SJSA1 (cell line): ENCODE measurements at places on chromosomes 13 and 19. TPM values are rescaled to one million over a fixed set of nuclear protein-coding genes. Genes with fewer than 3 reads are reported as not detected.
A peak's percentile ranks its signal among the peaks of the same experiment; 100 is the strongest.

The FCGBP gene
- total RNA-seq = under 0.01 and 0.03 TPM in 2 replicates

- DNase-seq = no peak
These were observed 9.6 kb downstream of the EFNB2 start for GRCh38 chr13:106525865-106526264.

DNA sequence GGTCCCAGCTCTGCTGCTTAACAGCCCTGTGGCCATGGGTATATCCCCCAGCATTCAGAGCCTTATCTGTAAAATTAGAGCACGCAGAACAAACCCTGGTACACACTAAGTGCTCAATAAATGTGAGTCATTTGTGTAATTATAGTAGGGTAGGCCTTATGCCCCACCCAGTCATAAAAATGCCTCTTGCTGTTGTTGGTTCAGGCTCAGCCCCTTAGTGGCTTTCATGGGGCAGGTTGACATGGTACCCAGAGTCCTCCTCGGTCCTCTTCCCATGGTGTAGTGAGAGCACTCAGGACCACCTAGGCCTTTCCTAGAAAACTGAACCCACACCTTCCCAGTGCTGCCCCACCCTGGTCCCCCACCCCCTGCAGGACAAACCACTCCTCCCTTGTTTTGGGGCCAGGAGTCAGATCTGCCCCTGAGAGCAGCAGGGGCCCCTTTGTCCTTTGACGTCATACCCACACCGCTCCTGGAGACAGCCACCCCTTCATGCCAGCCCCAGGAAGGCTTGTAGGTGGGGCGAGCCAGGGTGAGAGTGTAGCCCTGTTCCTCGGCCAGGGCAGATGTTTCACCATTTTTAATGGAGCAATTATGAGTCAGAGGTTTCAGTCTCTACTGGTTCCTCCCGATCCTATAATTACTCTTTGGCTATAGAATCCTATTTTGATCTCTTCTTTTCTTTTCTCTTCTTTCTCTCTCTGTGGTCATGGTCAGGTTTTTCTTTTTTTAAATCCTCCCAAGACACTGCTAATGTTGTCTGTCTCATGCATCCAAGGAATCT, 36.8 kb downstream of the ACTN4 start:
- peak; percentile 89 for DNase-seq

DNA sequence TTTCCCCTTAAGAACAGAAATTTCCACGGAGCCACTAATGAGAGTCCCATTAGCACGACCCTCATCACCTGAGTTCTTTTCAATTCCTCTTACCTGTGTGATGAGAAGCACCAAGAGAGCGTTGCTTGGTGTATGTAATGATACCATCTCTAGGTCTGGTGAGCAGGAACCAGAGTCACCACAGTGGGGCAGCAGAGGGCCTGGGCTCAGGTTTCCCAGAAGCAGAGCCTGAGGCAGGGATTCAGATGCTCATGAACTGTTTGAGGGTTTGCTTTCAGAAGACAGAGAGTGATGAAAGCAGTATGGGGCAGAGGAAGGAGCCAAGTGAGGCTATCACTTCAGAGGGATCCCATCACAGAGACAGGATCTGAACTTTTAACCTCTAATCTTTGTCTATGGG, 3.1 kb upstream of the PTPRH start:
- peak; percentile 54 for DNase-seq

DNA sequence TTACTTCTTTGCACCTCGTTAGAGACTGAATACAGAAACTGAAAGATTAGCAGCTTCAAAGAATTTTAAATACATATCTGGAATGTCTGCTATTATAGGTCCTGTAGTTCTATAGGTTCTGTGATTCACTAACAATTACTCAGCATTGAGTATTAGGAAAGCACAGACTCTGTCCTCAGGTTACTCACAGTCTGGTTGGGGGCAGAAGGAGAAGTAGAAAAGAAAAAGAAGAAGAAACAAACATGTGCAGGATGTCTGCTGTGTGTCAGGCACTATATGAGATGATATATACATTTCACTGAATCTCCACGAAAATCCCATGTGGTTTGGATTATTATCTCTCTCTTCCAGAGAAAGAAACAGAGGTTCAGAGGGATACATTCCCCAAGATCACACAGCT, 40.1 kb downstream of the SERTM1 start:
- DNase-seq = no peak

DNA sequence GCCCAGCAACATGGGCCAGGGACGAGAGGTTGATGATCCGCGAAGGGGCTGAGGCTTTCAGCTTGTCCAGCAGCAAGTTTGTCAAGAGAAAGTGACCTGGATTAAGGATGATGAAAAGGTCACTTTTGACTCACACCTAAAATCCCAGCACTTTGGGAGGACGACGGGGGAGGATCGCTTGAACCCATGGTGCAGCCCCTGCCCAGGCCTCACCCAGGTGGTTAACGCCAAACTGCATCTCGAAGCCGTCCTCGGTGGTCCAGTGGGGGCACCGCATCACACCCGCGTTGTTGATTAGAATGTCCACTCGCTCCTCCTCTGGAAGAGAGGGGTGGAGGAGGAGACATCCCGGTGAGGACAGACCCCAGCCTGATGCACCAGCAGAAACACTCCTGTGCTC, 10.4 kb upstream of the GP6 start:
- no peak for DNase-seq

DNA sequence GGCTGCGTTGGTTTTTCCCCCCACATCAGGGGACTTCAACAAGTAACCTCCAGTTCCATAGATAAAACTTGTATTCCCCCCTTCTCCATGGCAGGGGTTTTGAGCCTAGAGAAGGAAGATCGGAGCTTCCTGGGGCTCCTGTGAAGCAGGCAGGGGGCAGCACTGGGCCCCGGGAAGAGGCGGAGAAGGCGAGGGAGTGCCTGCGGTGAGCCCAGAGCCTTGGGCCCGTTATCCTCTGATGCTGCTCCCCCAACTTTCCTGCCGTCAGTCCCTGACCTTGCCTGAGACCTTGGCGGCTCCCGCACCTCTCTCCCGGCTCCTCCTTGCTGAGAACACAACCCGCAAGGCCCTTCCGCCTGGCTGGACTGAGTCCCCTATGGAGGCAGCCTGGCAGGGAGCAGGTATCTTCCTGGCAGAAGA, 2.5 kb downstream of the LIPE start:
- DNase-seq = no peak

DNA sequence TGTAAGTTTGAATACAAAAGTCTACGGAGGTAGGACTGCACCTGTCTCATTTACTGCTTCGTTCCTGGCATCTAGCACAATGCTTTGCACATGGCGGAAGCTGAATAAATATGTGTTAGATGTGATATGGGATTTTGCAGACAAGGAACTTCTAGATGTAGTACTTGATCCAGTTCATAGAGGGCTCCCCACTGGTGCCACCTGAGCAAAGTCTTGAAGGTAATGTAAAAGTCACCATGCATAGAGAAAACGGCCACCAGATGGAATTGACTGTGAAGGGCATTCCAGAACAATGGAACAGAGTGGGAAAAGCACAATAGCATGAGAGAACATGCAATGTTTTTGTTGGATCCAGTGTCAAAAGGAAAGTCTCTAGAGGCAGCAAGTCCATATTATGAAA, 209.3 kb downstream of the HS6ST3 start:
- no peak for DNase-seq

DNA sequence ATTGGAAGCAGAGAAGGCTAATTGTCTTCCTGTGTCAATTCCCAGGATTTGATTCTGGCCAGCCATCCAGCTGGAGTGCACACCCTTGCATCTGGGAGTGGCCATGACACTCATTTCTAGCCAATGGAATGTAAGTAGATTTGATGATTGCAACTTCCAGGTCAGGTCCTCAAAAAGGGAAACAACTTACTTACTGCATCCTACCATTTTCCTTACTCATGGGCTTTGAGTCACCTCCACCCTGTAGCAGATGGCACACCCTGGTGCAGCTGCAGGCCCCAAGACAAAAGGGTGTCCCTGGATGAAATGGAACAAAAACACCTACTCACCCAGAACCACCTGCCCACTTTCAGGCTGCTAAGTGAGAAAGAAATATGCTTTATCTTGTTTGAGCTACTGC, 27.3 kb upstream of the MPHOSPH8 start:
- no peak for DNase-seq

DNA sequence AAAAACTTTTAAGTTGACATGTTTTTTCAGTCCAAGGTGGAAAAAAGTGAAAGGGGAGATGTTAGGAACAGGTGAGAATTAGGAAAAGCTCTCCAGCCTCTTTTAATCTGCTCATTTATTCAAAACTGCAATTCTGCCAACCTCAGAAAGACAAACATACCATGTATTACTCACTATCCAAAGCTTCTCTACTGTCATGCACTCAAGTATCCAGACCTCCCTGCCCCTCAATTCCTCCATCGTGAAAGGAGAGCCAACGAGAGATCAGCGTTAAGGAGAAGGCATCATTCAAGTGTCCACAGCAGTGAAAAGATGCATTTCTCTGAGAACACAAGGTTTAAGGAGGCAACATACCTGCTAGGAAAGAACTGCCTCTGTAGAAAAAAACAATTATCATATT, 24.5 kb downstream of the DIAPH3 start:
- no peak for DNase-seq

DNA sequence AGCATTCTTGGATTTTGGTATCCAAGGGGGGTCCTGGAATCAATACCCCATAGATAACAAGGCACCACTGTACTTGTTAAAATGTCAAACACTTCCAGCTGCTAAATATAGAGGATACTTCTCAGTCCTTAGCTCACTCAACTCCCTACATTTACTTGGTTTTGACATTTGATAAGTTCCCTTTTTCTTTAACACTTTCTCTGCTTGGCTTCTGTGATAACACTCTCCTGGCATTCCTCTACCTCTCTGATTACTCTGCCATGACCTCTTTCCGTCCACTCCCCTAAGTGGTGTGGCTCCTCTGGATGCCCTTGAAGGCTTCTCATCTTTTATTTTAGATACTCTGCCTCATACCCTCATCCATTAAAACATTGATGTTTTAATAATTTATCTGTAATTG, 65.2 kb downstream of the MICU2 start:
- no peak for DNase-seq

DNA sequence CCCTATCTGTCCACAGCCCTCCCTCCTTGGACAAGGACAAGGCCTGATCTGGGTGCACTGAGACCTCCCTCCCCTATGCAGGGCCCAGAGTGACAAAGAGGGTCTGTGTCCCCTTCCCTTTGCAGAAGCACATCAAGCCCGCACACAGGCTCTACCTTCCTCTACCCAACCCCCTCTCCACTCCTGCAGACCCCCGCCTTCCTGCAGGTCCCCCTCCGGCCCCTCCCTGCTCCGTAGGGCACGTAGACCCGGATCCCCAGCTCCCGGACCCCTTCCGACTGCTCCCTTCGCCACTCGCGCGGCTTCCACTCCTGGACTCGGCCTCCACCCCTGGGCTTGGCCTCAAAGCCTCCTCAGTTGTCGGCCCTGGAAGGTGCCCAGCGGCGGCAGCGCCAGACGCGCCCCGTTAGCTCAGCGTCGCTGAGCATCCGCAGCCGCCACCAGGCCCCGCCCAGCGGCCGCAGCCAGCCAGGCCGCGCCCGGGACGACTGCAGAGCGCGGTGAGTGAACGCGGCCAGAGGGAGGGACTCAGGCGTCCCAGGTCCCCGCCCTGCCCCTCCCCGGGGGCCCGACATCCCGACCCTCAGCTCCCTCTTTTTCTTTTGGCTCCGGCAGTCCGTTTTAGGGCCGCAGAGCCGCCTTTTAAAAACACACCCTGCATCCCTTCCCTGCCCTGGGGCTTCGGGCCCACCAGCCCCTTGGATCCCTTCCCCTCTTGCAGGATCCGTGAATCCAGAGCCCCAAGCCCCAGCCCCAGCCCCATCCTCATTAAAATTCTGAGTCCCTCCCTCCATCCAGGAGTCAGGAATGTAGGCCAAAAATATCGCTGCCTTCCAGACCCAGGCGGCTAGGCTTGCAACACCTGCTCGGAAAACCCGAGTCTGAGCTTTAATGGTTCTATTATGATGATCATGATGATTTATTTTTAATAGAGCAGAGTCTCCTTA, 1.5 kb upstream of the MYADM start:
- DNase-seq = peak; percentile 68

- DNase-seq = no peak
These were observed 96.7 kb downstream of the PCDH9 start for GRCh38 chr13:67133476-67133875.

DNA sequence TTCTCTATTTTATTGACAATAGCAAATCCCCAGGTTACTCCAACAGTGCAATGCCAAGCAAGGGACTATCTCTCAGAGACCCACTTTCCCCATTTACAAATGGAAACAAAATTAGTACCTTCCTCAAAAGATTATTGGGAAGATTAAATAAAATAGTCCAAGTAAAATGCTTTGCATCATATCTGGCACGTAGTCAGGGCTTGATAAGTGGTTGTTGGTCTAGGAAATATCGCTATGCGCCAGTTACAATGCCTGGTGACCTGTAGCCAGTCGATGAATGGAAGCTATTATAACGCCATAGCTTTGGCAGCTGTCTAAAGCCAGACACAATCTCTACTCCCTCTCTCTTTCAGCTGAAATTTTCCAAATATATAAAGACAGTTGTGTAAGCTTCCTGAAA, 220.3 kb downstream of the RAP2A start:
- DNase-seq = no peak

GRCh38 chr19:17338433-17339078, 1.2 kb downstream of the GTPBP3 start:
- no peak for DNase-seq
